Right forelimb (tissue), 1 donor: ENCODE measurements at places on chromosomes 6 and 20.

- no peak for DNase-seq
Observed at GRCh38 chr6:137866200-137866913, 702 bp upstream of the TNFAIP3 start.

GRCh38 chr6:137896647-137897046 is 29.6 kb downstream of the TNFAIP3 start:
- DNase-seq, result no peak

DNA sequence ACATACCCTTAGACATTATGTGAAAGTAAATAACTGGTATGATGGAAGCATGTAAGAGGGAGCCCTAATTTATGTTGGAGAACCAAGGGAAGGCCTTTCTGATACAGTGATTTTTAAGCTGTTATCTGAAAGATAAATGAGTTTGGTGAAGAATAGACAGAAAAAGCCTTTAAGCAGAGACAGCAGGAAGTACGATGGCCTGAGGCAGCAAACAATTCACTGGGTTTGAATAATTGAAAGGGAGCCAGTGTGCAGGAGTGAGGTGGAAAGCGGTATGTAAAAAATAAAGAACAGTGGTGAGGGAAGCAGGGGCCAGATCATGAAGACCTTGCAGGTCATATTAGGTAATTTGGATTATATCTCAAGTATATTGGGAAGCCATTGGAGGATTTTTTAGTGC is 4.1 kb upstream of the RAB23 start:
- DNase-seq, result no peak

DNA sequence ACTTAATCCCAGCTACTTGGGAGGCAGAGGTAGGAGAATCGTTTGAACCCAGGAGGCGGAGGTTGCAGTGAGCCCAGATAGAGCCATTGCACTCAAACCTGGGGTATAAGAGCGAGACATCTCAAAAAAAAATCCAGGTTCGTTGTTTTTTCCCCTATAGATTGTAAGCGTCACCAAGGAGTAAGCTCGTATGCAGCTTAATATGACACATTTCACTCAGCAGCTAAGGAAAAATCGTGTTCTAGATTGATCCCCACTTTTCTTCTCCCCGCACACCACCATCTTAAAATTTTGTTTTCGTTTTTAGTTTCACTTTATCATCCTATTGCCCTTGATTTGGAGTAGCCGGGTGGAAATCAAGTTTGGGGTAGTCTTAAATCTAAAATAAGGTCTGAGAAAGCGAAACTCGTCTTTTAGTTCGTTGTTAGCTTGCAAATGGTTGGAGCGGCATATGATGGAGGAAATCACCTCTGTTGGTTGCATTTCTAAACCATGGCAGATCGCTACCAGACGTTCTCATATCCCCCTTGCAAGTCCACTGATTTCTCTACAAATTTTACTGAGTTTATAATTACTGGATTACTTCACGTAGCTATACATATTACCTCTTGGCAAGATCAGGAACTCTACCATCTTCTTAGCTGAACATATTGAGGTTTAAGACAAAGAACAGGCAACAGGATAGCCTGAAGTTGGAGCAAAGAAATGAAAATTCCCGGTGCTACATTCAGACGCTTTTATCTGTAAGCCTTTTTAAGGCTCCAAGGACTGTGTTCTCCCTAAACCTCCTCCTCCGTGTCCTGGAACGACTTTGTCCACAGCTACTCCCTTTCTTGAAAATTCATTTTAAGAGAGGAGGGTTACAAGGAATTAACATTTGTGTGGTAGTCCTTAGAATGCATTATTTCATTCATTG is 91.1 kb upstream of the BTN3A2 start:
- DNase-seq, result no peak

DNA sequence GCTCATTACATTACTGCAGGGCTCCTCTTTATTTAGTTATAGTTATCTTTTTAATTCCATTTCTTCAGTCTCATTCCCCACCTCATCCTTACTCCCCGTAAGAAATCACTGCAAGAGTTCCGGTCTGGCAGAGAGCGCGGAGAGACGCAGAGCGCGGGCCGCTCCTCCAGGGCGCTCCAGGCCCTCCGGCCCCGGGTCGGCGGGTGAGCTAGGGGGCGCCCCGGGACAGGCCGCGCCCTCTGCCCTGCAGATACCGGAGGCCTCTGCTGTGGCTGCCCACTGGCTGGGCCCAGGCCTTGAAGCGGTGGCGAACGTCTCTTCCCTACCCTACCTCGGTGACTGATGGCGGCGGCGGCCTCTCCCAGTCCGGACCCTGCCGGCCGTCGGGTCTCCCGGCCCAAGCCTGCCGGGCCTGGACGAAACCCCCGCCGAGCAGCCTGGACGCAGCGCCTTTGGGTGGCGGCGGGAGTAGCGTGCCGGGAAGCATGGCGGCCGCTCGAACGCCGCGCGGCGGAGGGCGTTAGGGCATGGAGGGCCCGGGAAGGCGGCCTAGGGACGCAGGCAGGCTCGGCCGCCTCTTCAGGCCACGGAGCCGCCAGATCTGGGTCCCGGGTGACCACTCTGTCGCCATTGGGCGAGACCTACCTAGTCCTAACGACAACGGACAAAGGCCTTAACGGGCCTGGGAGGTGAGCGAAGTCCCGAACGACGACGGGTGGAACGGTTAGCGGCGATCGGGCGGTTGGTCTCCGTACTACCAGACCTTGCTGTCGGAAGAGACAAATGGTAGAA is 16.4 kb upstream of the HMGN4 start:
- DNase-seq, result peak; percentile 90
